ENCODE measurements at places on chromosomes 7 and 10. TPM values are rescaled to one million over a fixed set of nuclear protein-coding genes. Genes with fewer than 3 reads are reported as not detected.

Gene TWIST1
- total RNA-seq = not detected

Gene RGS10
- total RNA-seq = 10.6 TPM

Gene ADAM12
- total RNA-seq = 0.35 TPM

Gene KAZALD1
- total RNA-seq = 3.6 TPM

Gene LFNG
- 55.3 TPM for total RNA-seq

Gene IL2RA
- total RNA-seq = not detected

Gene ECD
- 41.6 TPM for total RNA-seq

Gene PBLD
- total RNA-seq = 3.5 TPM

DNA sequence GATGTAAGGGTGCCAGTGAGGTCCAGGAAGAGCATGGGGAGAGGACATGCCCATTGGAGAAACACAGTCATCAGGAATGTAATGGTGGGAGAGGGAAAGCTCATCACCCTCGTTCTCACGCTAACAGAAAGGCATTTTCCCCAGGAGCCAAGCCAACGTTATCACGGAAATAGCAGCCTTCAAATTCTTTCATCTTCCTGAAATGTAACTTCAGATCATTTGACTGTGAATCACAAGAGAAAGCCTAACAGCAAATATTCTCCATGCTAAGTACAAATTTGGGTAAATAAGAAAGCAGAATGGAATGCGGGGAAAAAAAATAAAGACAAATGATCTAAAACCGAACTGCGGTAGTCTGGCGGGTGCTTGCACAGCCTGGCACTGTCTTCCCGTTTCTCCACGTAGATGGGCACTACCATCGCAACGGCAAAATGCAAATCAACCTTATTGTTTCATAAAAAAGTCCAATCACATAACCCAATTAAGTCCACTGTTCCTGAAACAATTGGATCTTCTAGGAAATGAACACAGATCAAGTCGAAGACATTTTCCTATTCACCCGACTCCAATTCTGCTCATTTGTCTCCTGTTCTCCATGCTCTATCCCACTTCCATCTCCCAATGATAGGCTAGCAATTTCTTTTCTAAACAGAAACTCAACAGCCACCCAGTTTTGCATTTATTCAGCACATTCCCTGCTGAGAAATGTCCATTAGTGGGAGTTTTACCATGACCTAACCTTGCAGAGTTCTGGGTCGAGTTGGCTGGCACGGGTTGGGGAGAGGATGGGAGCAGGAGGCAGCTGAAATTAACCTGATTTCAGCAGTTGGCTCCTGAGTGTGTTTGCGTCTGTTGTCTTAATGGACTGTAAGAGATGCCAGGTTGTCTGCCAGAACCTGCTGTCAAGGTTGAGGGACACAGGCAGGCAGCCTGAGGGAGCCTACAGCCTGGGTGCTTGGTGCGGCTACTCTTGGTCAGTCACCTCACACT lies 74.6 kb upstream of the FRMD4A start:
- H3K27ac ChIP-seq = no peak overlapping the region
- no peaks in the 10 kb centered on the region for H3K36me3 ChIP-seq
- no peaks in the 10 kb centered on the region for H3K27me3 ChIP-seq
- no peak overlapping the region for H3K4me3 ChIP-seq

- DNase-seq = no peak
- no peak overlapping the region for H3K4me3 ChIP-seq
- H3K36me3 ChIP-seq = no peaks in the 10 kb centered on the region
- no peaks in the 10 kb centered on the region for H3K4me1 ChIP-seq
These were observed 43.2 kb downstream of the VKORC1L1 start for GRCh38 chr7:65915921-65916657.

DNA sequence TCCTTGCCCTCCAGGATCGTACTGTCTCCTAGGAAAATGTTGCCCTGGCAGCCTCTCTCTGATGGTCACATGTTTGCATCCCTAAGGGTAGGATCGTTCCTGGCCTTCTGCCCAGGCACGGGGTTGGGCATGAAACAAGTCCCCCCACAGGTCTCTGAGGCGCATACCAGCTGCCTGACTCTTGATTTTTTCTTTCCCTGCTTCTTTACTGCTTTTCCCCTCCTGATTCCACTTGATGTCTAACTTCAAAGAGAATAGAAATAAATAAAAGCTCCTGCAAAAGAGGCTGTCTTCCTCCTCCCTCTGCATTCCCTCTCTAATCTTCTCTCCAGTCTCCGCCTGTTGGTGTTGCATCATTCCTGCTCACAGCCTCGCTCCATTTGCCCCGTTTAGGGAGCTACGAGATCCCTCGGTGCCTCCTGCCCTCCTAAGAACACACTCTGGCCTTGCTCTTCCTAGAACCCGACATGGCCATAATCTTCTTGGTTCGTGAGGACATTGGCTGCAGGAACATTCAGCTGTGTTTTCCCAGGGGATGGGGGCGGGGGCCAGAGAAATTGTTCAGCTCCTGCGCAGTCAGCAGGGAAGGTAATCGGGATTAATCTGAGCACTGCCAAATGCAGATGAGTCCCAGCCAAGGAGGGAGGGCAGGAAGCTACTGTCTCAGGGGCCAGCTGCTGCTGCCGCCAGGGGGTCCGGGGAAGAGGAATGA lies 26.0 kb downstream of the LEP start:
- H3K27ac ChIP-seq = no peak overlapping the region
- peaks cover 9% of the 10 kb centered on the region for H3K4me1 ChIP-seq
- peak overlapping the region; percentile 69 for H3K4me3 ChIP-seq
- no peaks in the 10 kb centered on the region for H3K36me3 ChIP-seq

DNA sequence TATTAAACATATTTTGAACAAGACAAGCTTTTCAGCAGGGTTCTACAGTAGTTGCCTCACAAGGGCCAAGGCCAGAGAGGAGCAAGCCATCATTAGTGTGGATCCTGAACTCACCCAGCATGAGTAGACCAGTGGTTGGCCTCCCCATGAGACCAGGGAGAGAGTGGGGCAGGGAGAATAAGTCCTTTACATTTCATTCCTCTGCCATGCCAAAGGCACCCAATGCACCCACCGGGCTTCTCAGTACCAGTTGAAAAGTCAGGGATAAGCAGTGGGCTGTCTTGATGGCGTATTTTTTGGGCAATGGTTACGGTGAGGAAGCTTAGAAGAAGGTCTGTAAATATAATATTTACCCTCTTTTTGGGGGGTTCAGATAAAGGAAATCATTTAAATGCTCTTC lies 16.6 kb downstream of the CRTAC1 start:
- H3K4me3 ChIP-seq = no peak overlapping the region
- no peak overlapping the region for H3K27ac ChIP-seq
- no peak for DNase-seq
- H3K4me1 ChIP-seq = peaks cover 4% of the 10 kb centered on the region
- no peaks in the 10 kb centered on the region for H3K36me3 ChIP-seq
- H3K27me3 ChIP-seq = no peaks in the 10 kb centered on the region

- H3K27ac ChIP-seq = no peak overlapping the region
- peak; percentile 30 for DNase-seq
- H3K36me3 ChIP-seq = no peaks in the 10 kb centered on the region
- no peak overlapping the region for H3K4me3 ChIP-seq
- H3K27me3 ChIP-seq = no peaks in the 10 kb centered on the region
These were observed 992.2 kb downstream of the PCDH15 start for GRCh38 chr10:53808677-53809372.

- DNase-seq = peak; percentile 64
- peaks cover 10% of the 10 kb centered on the region for H3K4me1 ChIP-seq
- H3K27ac ChIP-seq = no peak overlapping the region
- peaks cover 3% of the 10 kb centered on the region for H3K27me3 ChIP-seq
- peaks cover 27% of the 10 kb centered on the region for H3K36me3 ChIP-seq
These were observed 684 bp upstream of the ATXN7L1 start for GRCh38 chr7:105876964-105877601.

GRCh38 chr7:70694971-70695794 lies 436.8 kb upstream of the GALNT17 start:
- DNase-seq = no peak
- H3K27ac ChIP-seq = no peak overlapping the region
- peak overlapping the region; percentile 95 for H3K4me3 ChIP-seq
- peaks cover 8% of the 10 kb centered on the region for H3K27me3 ChIP-seq
- H3K36me3 ChIP-seq = peaks cover 14% of the 10 kb centered on the region

DNA sequence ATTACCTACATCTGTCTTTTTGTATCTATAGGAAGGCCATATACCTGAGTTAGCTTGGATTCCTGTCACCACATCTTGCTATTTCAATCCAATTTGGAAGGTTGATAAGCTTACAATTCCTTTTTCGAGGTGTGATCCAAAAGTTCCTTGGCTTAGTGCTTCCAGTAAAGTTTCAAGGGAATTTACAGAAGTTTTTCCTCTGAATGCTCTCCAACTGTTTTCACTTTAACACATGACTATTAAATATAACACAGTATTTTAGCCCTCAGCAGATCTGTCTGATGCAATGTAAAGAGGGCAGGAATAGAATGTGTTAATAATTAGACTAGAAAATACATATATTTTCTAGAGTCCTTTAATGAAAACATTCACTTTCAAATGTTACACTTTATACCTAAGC lies 171.4 kb downstream of the DKK1 start:
- H3K27ac ChIP-seq = no peak overlapping the region
- H3K4me3 ChIP-seq = no peak overlapping the region
- H3K4me1 ChIP-seq = no peaks in the 10 kb centered on the region
- no peaks in the 10 kb centered on the region for H3K36me3 ChIP-seq
- H3K27me3 ChIP-seq = no peaks in the 10 kb centered on the region

DNA sequence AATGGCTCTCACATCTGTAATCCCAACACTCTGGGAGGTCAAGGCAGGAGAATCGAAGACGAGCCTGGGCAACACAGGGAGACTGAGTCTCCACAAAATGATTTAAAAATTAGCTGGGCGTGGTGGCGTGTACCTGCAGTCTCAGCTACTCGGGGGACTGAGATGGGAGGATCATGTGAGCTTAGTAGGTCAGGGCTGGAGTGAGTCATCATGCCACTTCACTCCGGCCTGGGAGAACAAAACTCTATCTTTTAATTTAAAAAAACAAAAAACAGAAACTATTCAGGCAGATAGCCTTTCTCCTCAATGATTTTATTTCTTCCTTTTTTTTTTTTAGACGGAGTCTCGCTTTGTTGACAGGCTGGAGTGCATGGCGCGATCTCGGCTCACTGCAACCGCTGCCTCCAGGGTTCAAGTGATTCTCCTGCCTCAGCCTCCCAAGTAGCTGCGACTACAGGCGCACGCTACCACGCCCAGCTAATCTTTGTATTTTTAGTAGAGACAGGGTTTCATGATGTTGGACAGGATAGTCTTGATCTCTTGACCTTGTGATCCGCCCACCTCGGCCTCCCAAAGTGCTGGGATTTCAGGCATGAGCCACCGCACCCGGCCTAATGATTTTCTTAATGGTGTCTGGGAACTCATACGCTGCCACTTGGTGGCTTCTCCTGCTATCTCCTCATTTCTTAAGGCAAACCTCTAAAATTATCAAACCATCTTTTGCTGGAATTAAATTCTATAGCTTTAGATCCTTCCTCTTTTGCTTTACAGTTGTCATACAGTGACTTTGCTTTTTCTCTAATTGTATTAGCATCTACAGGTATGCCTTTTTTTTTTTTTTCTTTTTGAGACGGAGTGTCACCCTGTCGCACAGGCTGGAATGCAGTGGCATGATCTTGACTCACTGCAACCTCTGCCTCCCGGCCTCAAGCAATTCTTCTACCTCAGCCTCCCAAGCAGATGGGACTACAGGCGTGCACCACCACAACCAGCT lies 22.9 kb downstream of the SRPK2 start:
- H3K4me1 ChIP-seq = no peaks in the 10 kb centered on the region
- peaks cover 27% of the 10 kb centered on the region for H3K36me3 ChIP-seq
- no peak for DNase-seq
- no peaks in the 10 kb centered on the region for H3K27me3 ChIP-seq
- no peak overlapping the region for H3K27ac ChIP-seq

- H3K27ac ChIP-seq = no peak overlapping the region
- no peaks in the 10 kb centered on the region for H3K4me1 ChIP-seq
- H3K4me3 ChIP-seq = no peak overlapping the region
- no peak for DNase-seq
- no peaks in the 10 kb centered on the region for H3K27me3 ChIP-seq
- no peaks in the 10 kb centered on the region for H3K36me3 ChIP-seq
These were observed 64.2 kb upstream of the COL1A2 start for GRCh38 chr7:94330269-94331020.

- no peaks in the 10 kb centered on the region for H3K4me1 ChIP-seq
- peaks cover 10% of the 10 kb centered on the region for H3K36me3 ChIP-seq
- peak; percentile 5 for DNase-seq
- H3K27ac ChIP-seq = no peak overlapping the region
These were observed 13.4 kb upstream of the RASSF4 start for GRCh38 chr10:44946205-44946604.

- H3K36me3 ChIP-seq = 0 out of 3 replicates have a peak, but pooled peaks cover under 1% of the 10 kb centered on the region
- H3K27me3 ChIP-seq = no peaks in the 10 kb centered on the region
- H3K27ac ChIP-seq = no peak overlapping the region
- no peaks in the 10 kb centered on the region for H3K4me1 ChIP-seq
- DNase-seq = peak; percentile 28
- no peak overlapping the region for H3K4me3 ChIP-seq
These were observed 188.8 kb upstream of the POT1 start for GRCh38 chr7:125118444-125118843.

DNA sequence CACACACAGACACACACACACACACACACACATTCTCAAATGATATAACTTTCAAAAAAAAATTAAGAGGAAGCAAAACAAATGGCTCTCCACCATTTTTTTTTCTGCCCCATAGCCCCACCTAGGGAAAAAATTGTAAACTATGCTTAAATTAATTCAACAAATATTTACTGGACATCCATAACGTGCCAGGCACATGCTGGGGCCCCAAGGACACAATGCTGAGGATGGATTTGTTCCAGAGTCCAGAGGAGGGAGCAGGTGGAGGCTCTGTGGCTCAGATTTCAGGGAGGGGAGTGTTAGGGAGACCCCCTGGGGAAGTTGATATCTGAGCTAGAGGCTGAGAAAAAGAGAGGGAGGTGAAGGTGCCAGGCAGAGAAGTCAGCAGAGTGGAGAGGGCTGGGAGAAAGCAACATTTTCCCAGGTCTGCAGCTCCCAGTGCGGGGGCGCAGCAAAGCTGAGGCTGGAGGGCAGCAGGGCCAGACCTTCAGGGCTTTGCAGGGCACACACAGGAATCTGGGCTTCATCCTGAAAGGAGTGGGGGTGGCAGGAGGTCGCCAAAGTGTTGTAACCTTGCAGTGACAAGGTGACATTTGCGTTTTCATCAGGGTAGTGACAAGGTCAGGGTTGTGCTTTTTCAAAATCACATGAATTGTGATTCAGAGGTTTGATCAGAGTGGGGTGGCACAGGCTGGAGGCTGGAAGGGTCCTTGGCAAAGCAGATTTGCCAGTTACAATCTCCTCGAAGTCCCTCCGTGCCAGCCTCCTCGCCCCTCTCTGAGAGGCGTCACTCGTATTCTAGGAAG lies 261.6 kb downstream of the WDR11 start:
- no peak overlapping the region for H3K27ac ChIP-seq
- H3K4me3 ChIP-seq = no peak overlapping the region
- peak; percentile 52 for DNase-seq
- H3K27me3 ChIP-seq = no peaks in the 10 kb centered on the region
- H3K4me1 ChIP-seq = no peaks in the 10 kb centered on the region
- no peaks in the 10 kb centered on the region for H3K36me3 ChIP-seq

DNA sequence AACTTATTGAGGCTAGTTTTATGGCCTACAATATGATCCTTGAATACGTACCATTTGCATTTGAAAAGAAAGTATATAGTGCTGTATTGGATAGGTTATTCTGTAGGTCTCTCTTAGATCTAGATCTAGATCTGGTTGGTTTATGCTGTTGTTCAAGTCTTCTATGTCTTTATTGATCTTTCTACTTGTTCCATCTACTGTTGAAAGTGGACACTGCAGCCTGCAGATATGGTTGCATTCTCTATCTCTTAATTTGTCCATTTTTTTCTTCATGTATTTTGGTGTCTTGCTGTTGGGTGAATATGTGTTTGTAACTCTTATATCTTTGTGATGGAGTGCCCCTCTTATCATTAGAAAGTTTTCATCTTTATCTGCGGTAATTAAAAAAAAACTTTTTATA lies 139.4 kb upstream of the PCDH15 start:
- no peak overlapping the region for H3K27ac ChIP-seq
- DNase-seq = no peak
- H3K4me3 ChIP-seq = no peak overlapping the region
- H3K4me1 ChIP-seq = no peaks in the 10 kb centered on the region
